ENCODE measurements at places on chromosomes 1 and 21.

DNA sequence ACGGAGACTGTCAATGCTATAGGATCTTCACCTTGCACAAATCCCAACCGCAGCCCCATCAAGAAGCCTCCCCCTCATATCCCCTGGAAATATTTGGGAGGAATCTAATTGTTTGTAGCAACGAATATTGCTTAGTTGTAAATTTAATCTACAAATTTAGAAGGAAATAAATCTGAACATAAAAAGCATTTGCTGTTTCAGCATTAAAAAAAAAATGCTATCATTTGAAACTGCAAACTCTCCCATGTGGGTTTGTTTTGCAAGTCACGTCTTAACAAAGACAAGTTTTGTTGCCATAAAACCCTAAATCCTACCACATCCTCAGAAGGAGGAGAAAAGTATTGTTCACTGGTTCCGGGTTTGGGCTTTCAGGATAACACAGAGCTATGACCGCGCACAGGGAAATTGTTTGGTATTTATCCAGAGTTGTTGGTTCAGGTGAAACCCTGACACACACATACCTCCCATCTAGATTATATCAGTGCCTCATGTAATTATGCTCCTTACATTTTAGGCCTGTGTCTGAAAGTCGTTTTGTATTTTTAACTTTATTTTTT lies 279.6 kb downstream of the TM2D1 start:
- no peak for DNase-seq

DNA sequence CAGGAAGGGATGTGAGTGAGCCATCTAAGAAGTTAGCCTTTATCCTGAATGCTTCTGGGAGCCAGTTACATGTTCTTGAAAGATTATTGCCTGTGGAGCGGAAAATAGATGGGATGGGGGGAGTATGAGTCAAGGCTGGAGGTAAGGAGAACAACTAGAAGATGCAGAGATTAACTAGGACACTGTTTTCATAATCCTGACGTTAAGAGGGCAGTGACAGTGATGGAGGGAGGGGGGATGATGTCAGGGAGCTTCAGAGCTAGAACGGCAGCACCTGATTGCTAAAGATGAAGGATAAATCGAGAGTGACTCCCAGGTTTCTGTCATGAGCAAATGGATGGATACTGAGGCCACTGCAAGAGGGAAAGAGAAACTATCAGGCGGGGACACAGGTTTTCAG lies 10.0 kb upstream of the RCSD1 start:
- no peak for DNase-seq

- DNase-seq, result peak; percentile 60
These were observed 3.9 kb upstream of the C4BPB start for GRCh38 chr1:207084701-207085180.

DNA sequence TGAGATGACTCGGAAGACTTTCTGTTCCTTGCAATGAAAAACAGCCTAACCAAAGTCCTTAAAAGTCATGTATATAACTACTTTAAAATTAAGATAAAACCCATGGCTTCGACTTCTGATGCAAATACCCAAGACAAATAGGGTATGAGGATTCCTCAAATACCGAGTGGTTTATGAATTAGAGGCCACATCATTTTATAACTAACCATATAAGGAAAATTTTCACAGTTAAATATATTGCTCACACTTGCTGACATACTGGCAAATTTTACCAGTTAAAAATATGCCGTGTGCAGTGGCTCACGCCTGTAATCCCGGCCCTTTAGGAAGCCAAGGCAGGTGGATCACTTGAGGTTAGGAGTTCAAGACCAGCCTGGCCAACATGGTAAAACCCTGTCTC lies 5.4 kb downstream of the RERE start:
- no peak for DNase-seq

DNA sequence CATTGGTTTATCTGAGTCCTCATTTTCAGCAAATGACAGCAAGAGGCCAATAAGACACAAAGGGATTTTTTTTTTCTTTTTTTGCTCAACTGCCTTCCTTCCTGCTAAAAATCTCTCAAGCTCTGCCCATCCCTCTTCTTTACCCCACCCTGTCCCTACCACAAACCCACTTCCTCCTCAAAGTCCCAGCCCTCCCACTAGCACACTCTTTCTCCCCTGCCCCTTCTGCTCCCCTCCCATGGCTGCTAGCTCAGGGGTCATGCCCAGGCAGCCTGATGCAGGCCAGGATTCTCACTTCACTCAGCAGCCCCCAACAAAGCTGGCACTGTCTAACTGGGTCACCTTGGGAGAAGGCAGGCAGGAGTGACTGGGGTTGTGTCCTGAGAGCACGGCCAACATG lies 28.8 kb upstream of the PPP2R5A start:
- no peak for DNase-seq

GRCh38 chr1:161071886-161072371 lies 2.2 kb upstream of the ARHGAP30 start:
- DNase-seq, result peak; percentile 35

GRCh38 chr1:236576004-236576403 lies 28.3 kb downstream of the HEATR1 start:
- no peak for DNase-seq

GRCh38 chr1:169762699-169763098 lies 28.8 kb upstream of the SELE start:
- DNase-seq, result no peak

DNA sequence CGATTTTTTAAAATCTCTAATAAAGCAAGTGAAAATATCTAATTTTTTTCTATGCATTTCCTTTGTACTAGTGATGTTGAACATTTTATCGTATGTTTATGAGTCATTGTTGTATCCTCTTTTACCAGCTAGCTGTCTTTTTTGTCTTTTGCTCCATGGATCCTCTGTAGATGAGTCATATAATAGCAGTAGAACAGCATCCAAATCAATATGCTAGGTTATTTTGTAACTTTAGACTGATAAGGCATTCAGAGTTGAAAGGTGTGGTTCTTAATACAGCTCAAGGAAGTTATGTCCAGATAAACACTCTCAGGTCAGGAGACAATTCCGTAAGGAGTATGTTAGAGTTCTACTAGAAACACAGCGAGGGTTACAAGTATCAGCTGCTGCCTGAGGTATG lies 31.9 kb downstream of the MAP10 start:
- no peak for DNase-seq

DNA sequence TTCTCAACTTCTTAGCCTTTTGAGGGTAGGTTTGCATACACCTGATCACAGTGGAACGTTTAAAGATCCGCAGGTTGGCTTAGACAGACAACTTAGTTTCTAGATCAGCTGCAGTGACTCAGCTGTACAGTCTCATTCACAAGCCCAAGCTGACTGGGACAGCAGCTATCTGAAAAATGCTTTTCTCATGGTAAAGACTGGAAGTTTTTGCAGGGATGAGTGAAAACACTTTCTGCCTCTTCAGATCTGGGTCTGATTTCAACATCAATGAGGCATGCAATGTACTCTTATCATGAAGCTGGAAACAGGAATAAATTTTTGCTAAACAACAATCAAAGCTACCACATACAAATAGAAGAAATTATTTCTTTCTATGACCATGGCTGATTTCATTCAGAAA lies 61.1 kb upstream of the PTBP2 start:
- no peak for DNase-seq

DNA sequence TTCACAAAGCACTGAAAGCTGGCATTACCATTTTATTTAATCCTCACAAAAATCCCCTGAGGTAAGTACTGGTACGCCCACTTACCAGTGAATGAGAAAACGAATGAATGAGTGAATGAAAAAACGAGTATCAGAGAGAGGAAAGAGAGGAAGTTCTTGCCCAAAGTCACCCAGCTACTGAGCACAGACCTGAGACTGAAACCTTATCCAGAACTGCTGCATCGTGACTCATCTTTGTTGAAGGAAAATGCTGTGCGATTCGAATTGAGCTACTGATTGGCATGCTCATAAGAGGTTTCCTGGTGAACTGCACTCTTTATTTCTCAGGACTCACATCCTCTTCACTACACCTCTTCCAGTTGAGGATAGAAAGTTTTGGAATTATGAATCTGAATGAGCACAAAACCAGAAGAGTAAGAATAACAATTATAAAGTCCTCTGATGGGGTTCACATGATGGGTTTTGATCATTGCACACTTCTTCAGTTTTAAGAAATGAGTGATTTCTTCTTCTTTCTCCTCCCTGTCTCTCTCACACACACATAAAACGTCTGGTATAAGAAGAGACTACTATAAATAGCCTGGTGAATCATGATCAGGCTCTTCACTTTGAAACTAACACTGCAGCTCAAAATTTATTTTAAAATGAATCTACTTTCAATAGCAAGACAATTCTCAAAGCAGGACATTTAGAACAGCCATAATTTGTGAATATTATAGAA lies 32.1 kb downstream of the IL12RB2 start:
- no peak for DNase-seq

GRCh38 chr1:64515427-64515826 lies 45.5 kb downstream of the CACHD1 start:
- peak; percentile 40 for DNase-seq

- no peak for DNase-seq
These were observed 341.0 kb upstream of the USP24 start for GRCh38 chr1:55555956-55556725.

- peak; percentile 71 for DNase-seq
These were observed 33.8 kb downstream of the GDAP2 start for GRCh38 chr1:117895482-117896114.

- DNase-seq, result no peak
These were observed 272.2 kb upstream of the B3GALT2 start for GRCh38 chr1:193458628-193459027.

GRCh38 chr1:227092069-227092468 lies 152.0 kb downstream of the COQ8A start:
- DNase-seq, result no peak

DNA sequence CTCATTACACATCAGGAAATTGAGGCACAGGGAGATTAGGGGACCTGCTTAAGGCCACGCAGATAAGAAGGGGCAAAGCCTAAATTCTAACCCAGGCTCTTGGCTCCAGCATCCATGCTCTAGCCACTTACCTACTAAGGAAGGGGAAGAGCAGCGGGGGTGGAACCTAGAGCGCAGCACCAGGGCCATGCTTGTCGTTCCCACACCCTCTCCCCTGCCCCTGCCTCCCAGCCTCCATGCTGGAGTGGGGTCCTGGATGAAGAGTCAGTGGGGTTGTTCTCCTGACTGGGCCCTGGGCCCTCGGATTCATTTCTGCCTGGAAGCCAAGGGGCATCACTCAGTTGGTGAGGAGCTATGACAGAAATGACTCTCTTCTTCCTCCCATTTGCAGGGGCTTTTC lies 133.3 kb downstream of the FOXD2 start:
- DNase-seq, result no peak

- peak; percentile 63 for DNase-seq
These were observed 16.5 kb downstream of the MEGF6 start for GRCh38 chr1:3594706-3595377.

DNA sequence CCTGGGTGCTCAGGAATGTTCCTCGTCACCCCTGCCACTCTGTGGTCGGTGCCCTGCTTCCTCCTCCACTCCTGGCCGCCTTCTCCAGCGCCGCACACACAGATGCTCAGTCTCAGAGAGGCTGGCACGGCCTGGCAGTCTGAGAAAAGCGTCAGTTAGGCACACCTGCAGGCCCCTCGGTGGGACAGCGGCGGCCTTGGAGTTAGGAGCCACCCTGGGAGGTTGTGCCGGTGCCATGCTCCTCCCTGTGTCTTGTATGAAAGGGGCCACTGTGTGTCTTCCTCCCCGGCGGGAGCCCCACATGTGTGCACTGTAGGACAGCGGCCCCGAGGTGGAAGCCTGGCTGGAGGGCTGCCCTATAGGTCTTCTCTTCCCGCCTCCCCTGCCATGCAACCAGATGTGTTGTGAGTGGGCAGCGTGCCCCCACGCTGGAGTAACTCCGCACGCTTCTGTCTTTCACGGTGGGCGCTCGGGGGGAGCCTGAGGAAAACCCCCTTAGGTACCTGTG lies 145.2 kb downstream of the PGBD5 start:
- peak; percentile 25 for DNase-seq

- DNase-seq, result no peak
These were observed 619 bp upstream of the IGFN1 start for GRCh38 chr1:201190005-201190404.

GRCh38 chr1:43973981-43974442 lies 748 bp upstream of the ATP6V0B start:
- DNase-seq, result no peak

GRCh38 chr21:46665566-46665965 lies 30.1 kb downstream of the PRMT2 start:
- DNase-seq, result no peak

DNA sequence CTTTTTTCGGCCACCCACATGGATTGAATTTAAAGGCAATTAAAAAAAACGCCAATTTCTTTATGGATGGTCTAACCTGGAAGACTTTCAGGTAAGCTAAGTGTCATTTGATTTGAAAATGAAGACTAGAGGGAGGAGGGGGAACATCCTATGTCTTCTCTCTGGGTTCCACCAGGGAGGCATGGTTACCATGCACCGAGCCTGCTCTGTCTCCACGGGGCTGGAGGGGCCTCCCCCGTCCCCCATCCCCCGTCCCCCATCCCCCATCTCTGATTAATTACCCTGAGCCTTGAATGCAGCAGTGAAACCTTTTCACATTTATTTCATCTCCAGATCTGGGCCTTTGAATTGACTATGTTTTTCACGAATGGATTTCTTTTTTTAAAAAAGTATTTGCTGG lies 135.1 kb downstream of the TLR5 start:
- no peak for DNase-seq

DNA sequence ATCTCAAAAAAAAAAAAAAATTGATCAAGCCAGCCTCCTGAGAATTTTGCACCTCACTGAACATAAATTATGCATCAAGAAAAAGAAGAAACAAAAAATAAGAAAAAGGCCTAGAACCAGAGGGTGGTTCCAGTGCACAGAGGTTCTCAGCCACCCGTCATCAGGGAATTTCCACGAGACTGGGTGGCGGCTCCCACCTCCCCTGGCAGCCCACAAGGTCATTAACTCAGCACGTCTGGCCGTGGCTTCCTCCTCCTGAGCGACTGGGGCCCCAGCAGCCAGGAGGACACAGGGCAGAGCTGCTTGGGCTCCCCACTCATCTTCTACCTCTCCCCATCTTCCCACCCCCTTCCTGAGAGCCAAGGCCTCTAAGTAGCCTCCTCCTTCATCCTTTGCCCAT lies 15.7 kb upstream of the TMEM51 start:
- no peak for DNase-seq

GRCh38 chr1:64098436-64098835 lies 105.0 kb upstream of the UBE2U start:
- DNase-seq, result no peak

DNA sequence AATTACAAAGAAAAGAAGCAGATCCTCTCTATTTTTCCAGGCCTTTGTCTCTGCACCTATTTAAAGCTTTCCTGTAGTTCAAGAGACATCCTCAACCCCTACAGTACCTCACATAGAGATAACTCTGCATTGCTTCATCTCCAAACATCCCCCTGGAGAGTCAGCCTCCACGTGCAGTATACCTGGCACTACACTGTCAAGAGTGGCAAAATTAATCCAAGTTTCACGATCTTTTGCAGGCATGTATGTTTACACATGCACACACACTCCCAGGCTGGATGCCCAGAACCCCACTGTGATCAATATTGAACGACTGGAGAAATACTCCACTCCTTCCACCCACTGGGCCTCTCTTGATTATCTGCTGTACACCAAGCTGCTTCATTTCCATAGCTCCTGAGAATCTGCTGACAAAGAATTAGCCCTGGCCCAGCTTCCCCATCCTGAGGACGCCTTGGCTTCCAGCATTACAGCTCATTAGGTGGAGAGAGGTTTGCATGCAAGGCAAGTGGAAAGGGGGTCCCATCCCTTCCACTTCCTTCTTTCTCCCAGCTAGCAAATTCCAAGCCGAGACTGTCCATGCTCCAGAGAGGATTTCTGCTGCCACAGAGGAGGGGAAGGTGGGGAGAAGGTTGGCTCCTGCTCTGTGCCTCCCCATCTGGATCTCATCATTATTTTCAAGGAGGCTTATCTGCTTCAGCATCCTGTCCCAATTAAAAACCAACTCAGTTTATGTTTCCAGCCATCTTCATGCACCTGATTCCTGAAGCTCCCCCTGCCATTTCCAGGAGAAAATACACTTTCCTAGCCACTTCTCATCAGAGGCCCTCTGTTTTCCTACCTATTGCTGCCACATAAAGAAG lies 66.5 kb upstream of the GOLT1A start:
- no peak for DNase-seq
